ENCODE measurements at places on chromosomes 5 and 9.

DNA sequence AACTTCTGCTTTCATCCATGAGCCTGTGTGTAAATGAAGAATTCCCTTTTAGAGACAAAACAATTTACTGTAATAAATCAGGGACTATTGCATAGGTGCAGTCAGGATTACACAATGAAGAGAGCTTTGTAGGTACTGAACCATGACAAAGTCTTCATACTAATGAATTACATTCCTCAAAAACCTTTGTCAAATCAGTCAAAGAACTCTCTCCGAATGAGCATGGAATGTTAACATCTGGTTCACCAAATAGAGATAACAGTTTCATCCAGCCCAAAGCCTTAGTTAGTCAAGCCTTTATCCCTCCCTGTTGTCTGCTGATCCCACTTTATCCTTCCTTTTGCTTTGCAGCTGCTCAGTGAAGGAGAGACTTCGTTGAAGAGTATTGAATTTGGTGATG is 62.9 kb upstream of the DMRTA1 start:
- no peak for DNase-seq

GRCh38 chr9:132840980-132841379 is 37.1 kb downstream of the AK8 start:
- no peak for DNase-seq

DNA sequence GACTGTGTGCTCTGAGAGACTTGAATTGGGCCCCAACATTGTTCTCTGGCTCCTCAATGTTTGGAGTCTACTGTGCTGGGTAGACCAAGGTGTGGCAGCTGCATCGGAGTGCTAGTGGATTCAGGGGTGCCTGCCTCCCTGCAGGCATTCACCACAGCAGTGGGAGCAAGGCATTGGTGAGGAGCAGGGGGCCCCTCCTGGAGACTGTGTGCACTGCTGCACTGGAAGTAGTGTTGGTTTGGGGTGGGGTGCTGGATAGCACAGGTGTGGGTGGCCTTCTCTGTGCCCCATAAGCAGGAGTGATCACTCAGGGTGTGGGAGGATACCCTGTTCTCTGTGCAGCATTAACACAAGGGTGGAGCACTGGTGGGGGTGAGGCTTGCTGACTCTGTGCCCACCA is 39.2 kb downstream of the INSL6 start:
- DNase-seq: no peak

DNA sequence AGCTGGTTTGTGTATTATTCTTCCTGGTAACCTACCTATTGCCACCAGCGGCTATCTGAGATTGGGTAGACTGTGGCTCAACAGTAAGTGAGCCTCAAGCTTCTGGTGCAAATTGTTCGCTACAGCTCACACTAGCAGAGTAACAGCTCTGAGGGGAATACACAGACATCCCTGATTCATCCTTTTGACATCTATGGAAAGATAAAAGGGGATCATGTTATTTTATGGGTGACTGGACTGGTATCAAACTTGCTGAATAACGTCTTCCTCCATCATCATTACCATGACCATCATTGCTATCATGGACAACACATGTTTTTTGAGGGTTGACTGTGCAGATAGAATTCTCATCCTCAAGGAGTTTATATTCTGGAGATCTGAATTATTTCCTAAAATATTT is 129.6 kb downstream of the PIK3R1 start:
- no peak for DNase-seq

- no peak for DNase-seq
Observed at GRCh38 chr5:35134278-35135030, 86.7 kb upstream of the AGXT2 start.

GRCh38 chr5:388266-389196 is 54.4 kb upstream of the EXOC3 start:
- DNase-seq: no peak

GRCh38 chr5:146647656-146648199 is 131.7 kb upstream of the GPR151 start:
- no peak for DNase-seq

DNA sequence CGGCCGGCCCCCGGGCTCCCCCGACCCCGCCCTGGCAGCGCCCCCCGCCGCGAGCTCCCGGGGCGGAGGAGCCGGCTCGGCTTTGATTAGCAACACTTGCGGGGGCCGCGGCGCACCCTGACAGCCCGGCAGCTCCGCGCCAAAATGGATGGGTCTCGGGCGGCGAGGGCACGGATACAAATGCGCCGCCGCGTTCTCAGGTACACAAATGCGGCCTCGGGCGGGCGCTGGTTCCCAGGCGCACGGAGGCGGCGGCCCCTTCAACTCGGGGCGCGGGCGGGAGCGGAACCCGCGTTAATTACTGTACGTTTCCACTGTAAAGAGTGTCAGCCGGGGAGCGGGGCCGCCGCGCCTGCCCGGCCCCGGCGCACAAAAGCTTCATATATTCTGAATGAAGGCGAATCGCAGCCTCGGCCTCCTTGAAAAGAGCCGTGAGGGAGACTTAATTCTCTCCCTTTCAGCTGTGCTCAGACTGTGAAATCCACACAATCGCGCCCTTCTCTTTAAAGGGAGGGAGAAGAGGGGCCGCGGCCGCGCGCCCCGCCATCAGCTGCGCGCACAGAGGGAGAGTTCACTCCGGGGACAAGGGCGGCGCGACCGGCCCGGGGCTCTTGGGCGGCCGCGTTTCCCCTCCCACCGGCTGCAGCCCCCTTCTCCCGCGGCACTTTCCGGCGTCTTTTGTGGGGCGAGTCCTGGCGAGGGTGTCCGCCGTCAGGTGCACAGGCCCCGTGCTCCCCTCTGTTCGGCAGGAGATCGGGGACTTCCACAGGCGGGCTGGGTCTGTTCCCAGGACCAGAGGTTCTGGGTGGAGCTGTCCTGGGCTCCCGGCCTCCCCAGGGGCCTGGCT is 27.0 kb downstream of the MSX2 start:
- DNase-seq: no peak

DNA sequence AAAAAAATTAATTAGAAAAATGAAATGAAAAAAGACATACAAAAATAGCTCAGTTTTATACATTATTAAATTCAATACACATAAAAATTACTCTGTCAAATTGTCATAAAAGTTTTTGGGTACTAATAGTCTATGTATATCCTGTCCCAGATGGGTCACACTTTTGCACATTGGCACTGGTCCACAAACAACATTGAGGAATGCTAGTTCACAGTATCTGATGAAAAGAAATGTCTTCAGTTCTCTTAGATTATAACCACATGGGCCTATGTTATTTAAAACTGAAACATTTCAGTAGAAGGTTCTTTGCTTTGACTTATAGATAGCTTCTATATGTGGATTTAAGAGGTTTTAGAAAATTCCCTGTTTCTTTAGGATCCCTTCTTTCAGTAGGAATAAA is 39.8 kb downstream of the LNPEP start:
- no peak for DNase-seq

DNA sequence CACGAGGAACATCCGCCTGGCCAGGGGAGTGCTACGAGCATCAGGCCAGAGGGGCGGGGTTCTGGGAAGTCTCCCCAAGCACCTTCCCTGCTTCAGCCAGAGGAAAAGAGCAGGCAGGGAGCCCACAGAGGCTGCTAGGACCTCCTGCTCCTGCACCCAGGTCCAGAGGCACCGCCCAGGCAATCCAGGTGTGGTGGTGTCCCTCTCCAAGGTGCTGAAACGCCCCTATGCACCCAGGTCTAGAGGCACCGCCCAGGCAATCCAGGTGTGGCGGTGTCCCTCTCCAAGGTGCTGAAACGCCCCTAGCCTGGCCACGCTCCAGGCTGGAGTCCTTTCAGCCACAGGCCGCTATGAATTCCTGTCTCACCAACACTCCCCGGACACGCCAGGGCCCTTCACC is 10.7 kb upstream of the UBAC1 start:
- peak; percentile 68 for DNase-seq

- no peak for DNase-seq
Observed at GRCh38 chr9:26811106-26811505, 81.5 kb downstream of the CAAP1 start.

DNA sequence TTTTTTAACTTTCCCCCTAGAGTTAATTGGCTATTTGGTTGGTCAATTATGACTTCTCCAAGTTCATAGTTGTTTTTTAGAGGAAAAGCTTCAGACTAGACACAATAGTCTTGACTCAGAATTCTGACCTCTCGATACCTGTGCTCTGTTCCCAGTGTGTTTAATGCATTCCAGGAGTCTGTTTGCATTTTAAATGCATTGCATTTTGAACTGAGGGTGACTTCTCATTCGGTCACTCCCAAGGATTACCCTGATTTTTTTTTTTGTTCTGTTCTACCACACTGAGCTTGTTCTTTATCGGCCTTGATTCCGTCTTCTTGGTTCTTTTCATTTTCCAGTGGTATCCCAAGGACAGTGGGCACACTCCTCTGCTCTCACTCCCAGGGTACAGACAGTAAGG is 16.3 kb downstream of the ARHGEF28 start:
- no peak for DNase-seq

- peak; percentile 13 for DNase-seq
Observed at GRCh38 chr5:11588803-11589202, 315.4 kb downstream of the CTNND2 start.

Data from H1 (cell line).